Fibroblast of lung (primary cell): ENCODE measurements at places on chromosomes 1 and 21.

- DNase-seq: no peak
Measured at GRCh38 chr21:14876524-14876840, 188.3 kb downstream of the NRIP1 start.

- DNase-seq: peak; percentile 74
Measured at GRCh38 chr1:109655615-109656519, at the start of gene GSTM4. Gene GSTM4 (plus strand): TSS chr1:109656099. CDS start chr1:109656390, 291 bp downstream.

DNA sequence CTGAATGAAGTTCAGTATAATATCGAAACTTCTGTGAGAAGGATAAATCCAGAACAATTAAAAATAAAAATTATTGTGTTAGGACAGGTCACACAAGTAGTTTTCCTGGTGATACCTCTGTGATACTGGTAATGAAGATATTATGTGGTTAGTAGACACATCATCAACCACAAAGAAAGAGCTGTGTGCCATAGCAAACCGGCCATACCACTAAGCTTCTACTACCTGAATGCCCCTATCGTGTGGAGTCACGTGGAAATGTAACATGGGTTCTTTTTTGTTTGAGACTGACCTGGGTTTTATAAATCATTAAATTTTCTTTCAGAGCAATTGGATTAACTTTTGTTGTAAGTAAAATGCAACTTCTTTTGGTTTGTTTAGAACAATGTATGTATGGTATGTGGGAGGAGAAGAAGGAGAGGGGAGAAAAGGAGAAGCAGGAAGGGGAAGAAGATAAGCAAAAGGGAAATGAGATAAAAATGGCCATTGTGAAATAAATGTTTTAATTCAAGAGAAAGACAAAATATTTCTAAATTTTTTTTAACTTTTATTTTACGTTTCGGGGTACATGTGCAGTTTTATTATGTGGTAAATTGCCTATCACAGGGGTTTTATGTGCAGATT lies 58.2 kb upstream of the LRRC8B start:
- DNase-seq: no peak

DNA sequence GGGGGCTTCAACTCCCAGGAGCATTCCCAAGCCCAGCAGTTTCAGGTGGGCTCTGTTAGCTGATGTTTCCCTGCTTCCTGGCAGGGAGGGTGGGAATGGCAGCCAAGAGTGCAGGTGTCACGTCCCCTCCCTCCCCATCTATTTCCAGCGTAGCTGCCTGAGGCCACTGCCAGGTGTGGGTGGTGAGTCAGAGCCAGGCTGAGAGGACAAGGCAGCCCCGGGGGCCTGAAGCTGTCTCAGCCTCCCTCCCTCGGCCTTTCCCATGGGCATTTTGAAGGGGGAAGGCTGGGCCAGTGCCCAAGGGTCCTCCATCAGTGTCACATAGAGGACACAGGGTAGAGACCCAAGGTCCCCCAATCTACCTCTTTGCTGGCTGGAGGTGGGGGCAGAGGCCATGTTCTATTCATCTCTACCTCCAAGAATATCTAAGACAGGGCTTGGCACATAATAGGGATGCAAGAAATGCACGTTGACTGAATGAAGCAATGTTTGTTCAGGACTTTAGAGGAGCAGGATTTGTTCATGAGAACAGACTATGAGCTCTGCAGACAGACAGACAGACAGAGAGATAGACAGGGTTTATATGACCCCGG lies 34.4 kb upstream of the ID3 start:
- no peak for DNase-seq

GRCh38 chr1:73947009-73947408 lies 251.0 kb downstream of the LRRIQ3 start:
- no peak for DNase-seq

GRCh38 chr1:94336991-94337390 lies 81.2 kb upstream of the ABCD3 start:
- no peak for DNase-seq

- no peak for DNase-seq
Measured at GRCh38 chr1:156804572-156805243, 11.9 kb downstream of the SH2D2A start.

GRCh38 chr21:38488640-38489270 lies 9.5 kb downstream of the ERG start:
- DNase-seq: no peak

- no peak for DNase-seq
Measured at GRCh38 chr1:8073112-8073855, 47.2 kb upstream of the ERRFI1 start.

- DNase-seq: no peak
Measured at GRCh38 chr1:201296352-201296751, 13.0 kb downstream of the PKP1 start.

GRCh38 chr1:156912861-156913808 lies 7.3 kb upstream of the LRRC71 start:
- no peak for DNase-seq

GRCh38 chr1:116397728-116398127 lies 24.7 kb downstream of the ATP1A1 start:
- no peak for DNase-seq

- DNase-seq: no peak
Measured at GRCh38 chr1:48356901-48357300, 115.1 kb downstream of the SPATA6 start.

GRCh38 chr1:172476218-172476811 lies 32.4 kb upstream of the PIGC start:
- peak; percentile 46 for DNase-seq
